ENCODE measurements at places on chromosomes 3 and 15.
A peak's percentile ranks its signal among the peaks of the same experiment; 100 is the strongest.

GRCh38 chr3:52077925-52078324 is 21.6 kb upstream of the DUSP7 start:
- no peak for DNase-seq

- no peak for DNase-seq
These were observed 220.2 kb upstream of the CD96 start for GRCh38 chr3:111321786-111322185.

DNA sequence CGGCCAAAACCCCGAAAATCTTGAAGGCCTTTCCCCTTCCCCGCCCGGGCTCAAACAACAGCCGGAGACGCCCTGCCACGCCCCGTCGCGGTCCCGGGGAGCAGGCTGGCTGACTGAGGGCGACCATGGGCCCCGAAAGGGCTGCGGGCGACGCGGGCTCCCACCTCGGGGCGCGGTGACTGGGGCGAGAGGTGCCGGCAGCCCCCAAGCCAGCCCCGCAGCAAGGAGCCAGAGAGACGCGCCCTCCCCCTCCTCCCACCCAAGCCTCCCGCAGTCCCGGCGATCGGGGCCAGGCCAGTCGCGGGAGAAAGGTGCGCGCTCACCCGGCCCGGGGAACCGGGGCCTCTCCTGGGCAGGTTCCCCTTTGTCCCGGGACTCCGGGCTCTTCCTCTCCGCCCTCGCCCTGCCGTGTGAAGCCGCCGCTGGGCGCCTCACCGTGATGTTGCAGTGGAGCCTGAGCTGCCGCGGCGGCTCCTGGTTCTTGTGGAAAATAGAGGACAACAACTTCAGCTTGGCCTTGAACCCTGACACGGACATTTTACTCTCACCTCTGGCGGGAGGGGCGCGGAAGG is 30.6 kb upstream of the ZSCAN2 start:
- peak; percentile 15 for DNase-seq

DNA sequence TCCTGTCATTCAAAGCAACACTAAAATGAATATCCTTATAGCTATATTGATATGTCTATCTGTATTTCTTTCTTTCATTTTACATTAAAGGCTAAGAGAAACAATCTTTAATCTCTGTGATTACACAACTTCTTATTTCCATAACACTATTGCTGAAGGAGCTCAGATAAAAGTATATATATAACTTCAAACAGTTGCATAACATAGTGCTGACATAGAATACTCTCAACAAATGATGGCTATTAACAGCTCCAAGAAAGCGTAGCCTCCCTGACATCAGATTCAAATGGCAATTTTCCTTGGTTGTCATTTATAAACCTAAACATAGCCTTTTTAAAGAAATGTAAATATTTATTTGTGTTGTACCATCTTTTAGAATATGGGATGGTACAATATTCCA is 116.6 kb upstream of the PTPRG start:
- no peak for DNase-seq

GRCh38 chr15:41915255-41915994 is 21.6 kb upstream of the SPTBN5 start:
- no peak for DNase-seq

All from endothelial cell (in vitro differentiated cells).